ENCODE measurements at places on chromosomes 11 and 22.

DNA sequence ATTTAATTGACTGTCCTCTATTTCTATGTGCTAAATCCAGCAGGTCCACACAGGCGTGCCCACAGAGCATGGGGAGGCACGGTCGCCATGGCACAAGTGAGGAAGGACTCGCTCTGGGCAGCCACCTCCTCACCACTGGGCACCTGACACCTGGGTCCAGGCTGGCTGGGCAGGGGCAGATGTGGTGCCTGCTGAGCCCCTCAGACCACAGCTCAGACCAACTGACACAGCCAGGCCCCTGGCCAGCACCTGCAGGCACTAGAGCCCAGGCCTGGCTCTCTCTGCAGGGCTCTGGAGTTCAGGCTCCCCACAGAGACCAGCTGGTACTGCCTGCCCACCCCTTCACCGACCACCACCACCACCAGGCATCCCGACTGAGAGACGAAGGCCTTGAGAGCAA, 27.9 kb downstream of the LINC01488 start:
- DNase-seq = no peak

DNA sequence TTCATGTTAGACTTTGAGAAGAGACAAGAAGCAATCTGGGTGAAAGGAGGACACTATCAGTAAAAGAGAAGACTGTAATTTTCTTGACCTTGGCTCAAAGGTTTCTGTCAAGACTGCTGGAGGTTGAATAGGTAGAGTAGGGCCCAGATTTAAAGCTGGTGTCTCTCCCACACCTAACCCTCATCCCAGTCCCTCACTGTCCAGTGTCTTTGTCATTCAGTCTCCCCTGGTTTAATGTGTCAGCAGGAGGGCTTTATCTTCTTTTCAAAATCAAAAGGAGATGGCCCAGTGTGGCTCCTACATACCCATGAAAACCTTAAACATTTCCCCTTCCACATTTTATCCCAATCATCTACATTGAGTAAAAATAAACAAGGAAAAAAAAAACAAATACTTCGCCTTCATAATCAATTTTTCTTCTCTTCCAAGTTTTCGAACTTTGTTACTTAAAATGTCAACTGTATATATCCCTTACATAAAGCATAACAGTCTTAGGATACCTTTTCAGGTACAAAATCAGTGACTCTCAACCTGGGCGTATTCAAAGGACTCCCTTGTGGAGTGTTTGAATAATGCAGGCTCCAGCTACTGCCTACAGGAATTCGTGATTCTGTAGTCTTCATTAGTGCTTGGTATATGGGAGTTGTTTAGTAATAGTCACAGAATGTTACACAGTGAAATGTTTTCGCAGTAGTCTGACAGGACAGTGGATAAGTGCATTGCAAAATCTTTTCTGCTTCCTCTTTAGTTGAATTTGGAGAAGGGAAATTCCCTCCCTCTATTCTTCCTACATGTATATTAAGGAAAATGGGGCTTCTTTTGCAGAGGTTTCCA, 87.2 kb downstream of the FAT3 start:
- DNase-seq = no peak

DNA sequence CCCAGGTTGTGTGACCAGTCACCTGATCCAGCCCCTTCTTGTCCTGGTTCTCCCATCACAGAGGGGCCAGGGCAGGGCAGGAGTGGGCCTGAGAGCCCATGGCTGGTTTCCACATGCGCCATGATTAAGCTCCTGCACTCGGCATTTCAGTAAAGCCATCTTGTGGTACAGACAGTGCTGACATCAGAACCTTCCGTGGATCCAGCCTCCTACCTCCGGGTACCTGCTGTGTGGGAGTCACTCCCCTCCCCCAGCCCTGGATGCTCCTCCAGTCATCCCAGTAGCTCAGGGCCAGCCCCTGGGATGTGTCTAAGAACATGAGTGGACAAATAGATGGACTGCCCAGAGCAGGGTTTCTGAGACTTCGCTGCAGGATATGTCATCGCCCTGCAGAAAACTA, 22.1 kb upstream of the MGAT3 start:
- no peak for DNase-seq

DNA sequence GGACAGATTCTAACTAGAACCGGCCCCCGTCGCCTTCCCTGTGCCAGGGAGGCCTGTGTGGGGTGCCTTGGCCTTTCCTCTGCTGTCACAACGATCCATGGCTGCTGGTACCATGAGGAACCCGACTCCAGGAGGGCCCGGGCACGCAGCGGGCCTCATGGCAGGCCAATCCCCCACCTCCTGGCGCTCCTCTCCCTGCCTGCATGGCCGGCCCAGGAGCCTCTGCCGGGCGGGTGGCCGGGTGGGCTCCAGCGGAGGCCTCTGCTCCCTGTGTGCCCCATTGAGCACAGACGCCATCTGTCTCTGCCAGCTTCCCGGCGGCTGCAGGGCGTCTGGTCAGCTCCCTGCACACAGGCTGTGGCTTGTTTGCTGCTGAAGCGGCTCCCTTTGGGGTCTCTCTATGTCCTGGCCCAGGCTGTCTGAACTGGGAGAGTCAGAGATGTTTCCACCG, 86.5 kb downstream of the MYEOV start:
- no peak for DNase-seq

DNA sequence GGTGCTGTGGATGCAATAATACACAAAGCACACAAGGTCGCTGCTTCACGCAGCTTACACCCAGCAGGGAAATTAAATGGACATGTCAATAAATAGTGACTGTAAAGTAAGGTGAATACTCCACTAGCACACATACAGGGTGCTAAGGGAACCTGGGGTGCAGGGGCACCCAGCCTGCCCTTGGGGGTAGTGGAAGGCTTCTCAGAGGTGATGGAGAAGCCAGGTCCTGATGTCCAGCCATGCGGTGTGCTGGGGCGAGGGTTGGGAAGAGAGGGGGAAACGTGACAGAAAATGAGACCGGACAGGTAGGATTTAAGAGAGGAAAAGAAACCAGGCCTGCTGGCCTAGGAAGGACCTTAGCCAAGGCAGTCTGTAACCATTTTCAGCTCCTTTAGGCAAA, 200.5 kb downstream of the GRIK4 start:
- DNase-seq = no peak

GRCh38 chr22:27203276-27203660, 545.9 kb downstream of the MIAT start:
- DNase-seq = no peak

- DNase-seq = no peak
Observed at GRCh38 chr22:48258064-48258701, 1495.7 kb downstream of the TBC1D22A start.

DNA sequence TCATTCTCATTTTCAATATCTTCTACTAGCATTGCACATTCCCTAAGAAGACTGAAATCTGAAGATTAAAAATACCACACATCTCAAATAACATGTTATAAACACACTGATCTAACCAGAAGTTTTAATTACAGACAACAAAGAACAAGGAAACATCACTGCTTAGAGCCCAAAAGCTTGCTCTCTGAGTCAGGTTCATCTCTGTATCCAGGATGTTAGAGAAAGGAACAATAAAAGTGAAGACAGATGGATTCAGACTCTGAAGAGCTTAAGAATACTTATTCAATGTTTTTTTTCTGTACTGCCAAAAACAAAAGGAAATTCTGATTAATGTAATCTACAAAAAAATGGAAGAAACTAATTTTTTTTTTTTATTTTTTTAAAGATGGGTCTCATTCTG, 16.5 kb downstream of the RDX start:
- DNase-seq = no peak

GRCh38 chr11:76030968-76031590, 175.2 kb downstream of the WNT11 start:
- DNase-seq = no peak

DNA sequence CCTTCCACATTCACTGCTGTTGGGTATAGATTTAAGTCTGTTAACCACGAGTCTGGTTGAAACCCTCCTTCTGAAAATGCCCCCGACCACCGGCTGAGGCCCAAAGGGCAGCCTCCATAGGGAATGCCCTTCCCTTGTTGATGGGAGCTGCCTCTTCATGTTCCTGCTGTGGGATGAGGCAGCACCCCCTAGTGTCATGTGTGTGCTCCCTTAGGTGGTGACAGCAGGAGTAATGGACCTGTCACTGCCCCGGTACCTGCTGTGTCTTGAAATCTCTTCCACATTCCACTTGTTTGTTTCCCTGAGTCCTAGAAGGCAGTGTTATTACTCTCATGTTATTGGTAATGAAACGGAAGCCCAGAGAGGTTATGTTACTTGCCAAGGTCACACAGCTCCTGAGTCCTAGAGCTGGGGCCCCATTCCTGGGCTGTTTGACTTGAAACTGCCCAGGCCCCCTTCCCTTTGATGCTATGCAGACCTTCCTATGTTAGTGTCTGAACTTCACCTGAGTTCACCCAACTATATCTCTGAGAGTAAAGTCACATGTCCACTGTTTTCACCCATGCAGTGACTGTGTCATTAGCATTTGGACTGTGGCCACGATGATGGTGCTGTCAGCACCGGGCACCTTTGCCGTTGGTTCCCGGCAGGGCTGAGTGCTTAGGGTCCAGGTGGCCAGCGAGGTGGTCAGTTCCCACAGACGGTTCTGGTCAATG, 234.3 kb downstream of the TBC1D22A start:
- no peak for DNase-seq

GRCh38 chr11:43916621-43917020, 25.8 kb upstream of the C11orf96 start:
- no peak for DNase-seq

GRCh38 chr11:126519764-126520734, 164.6 kb downstream of the ST3GAL4 start:
- DNase-seq = no peak

- no peak for DNase-seq
Observed at GRCh38 chr11:33634291-33634834, 66.3 kb downstream of the C11orf91 start.

GRCh38 chr22:43239193-43239780, 52.4 kb upstream of the TTLL12 start:
- no peak for DNase-seq

DNA sequence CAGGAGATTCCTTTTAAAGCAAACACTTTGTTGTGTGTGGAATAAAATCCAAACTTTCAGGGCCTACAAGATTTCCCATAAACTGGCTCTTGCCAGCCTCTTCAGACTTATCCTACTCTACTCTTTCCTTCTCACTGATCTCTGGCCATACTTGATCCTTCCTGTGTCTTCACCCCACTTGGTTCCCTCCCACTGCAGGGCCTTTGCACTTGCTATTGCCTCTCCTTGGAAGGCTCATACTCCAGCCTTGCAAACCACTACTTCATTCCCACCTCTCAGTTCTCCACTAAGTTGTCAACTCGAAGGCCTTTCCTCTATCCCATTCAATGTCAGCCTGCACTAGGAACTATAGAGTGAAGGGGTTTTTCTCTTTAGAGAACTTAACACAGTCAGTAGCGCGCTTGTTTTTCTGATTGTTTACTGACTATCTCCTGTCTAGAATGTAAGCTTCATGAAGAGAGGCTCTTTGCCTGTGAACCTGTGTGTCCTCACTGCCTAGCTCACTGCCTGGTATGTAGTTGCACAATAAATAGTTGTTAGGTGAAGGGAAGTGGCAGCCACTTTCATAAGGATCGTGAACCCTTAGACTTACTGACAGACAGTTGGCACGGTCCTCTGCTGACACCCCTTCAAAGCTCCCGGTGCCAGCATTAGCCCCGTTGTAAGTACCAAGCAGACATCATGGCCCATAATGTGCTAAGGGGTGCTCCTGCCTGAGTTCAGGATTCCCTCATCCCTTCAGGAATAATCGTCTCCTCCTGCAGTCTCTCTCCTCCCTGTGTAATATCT, 833 bp upstream of the ME3 start:
- DNase-seq = no peak

DNA sequence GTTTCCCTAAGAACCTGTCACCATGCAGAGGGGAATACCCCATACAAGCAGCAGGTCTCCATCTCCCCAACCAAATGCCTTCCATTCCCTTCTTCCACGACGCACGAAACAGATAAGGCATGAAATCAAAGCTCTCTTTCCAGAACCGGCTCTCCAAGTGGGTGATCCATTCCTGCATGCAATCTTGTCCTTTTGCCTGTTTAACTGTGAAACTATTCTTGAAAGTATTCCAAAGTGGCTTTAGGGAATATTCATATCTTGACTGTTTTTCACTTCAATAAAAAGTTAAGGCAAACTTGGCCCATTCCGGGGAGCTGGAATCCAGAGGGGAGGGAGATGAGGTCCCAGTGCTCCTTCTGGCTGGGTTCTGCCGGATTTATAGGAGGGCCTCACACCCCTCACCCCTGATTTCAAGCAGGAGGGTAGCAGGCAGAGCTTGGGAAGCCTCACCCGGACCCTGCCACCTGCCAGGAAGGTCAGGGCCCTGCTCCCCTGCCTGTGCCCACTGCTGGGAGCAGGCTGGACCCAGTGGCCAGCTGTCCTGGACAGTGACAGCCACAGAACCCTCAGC, 60.9 kb downstream of the SCGB1A1 start:
- DNase-seq = no peak

- no peak for DNase-seq
Observed at GRCh38 chr11:11433960-11434359, 80.9 kb upstream of the CSNK2A3 start.

DNA sequence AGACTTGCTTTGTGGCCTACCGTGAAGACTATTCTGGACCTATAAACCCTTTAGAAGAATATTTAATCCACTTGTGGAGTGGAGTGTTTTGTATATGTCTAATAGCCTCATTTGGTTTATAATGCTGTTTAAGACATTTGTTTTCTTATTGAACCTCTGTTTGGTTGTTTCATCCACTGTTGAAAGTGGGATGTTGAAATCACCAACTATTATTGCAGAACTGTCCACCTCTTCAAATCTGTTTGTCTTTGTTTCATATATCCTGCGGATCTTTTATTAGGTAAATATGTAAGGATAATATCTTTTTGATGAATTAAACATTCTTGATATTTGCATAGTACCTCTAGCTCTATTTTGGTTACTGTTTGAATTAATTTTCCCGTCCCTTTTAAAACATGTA, 49.1 kb downstream of the XKR3 start:
- no peak for DNase-seq

GRCh38 chr22:28411125-28411524, 268.5 kb downstream of the TTC28 start:
- DNase-seq = no peak

DNA sequence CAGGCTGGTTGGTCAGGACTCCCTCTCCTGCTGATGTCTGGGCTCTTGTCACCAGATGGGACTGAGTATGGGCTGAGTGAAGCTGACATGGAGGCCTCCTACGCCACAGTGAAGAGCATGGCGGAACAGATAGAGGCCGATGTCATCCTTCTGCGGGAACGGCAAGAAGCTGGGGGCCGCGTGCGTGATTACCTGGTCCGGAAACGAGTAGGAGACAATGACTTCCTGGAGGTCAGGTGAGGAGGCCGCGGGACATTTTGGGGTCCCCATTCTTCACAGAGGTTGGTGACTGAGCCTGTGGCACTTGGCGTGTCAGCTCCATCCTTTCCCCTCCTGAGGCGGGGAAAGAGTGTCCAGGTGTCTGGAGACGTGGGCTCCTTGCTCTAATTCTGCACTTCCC, 10.1 kb downstream of the GTPBP1 start:
- DNase-seq = no peak

Data from stimulated activated CD4-positive, alpha-beta T cell treated with anti-CD3 and anti-CD28 coated beads, Interleukin-4, amount 100 ng/mL, for 48 hours (primary cell).